Nucleus accumbens (tissue), 56 donors: ENCODE measurements at places on chromosomes 7 and 10.

DNA sequence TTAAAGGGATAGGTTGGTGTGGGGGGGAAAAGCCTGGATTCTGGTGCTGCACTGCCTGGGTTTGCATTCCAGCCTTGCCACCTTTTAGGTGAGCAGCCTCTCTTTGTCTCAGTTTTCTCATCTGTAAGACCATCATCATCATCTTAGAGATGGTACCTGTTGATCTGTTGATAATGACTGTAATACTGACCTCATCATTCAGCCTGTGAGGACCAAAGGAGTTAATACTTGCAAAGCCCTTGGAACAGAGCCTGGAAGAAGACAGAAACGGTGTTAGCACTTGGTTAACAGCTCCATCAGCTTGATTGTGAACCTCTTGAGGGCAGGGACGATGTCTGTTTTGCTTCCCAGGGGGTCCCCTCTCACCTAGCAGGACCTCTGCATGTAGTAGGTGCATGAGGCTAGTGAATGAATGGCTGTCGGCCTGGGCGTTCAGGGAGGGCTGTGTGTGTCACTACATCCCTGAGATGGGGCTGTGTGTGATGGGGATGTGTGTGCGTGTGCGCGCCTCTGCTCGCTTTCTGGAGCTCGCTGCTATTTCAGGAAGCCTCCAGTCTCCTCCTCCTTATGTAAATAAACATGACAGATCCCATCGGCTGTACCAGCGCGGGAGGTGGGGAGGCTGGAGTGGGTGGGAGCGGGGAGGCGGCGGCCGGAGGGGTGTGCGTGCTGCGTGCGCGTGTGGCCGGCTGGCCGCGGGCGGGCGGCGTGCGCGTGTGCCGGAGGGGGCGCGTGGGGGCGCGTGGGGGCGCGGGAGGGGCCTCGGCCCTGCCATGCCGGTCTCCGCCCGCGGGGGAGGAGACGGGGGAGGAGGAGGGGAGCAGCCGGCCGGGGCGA lies 61.2 kb downstream of the NEURL1 start:
- no peak for DNase-seq

- DNase-seq, result no peak
Measured at GRCh38 chr7:155521007-155521742, 25.2 kb downstream of the CNPY1 start.

- no peak for DNase-seq
Measured at GRCh38 chr10:104809288-104810090, 168.4 kb downstream of the SORCS3 start.

DNA sequence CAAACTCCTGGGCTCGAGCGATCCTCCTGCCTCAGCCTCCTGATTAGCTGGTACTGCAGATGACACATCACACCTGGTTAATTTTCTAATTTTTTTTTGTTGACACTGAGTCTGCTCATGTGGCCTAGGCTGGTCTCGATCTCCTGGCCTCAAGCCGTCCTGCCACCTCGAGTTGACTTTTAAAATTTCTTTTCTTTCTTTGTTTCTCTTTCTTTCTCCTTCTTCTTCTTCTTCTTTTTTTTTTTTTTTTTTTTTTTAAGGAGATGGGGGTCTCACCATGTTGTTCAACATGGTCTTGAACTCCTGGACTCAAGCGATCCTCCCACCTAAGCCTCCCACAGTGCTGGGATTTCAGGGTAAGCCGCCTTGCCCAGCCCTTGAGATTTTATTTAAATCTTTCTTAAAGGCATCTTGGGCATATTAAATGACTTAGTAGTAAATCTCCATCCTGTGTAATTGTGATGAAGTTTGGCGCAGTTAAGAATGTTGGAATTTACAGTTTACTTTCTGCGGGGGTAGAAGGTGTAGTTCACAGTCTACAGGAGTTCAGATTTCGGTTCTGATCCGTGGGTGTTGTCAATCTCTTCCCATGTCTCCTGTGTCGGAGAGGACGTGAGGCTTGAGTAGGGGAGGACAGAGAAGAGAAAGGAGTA lies 1.0 kb upstream of the ITGA8 start:
- DNase-seq, result no peak

DNA sequence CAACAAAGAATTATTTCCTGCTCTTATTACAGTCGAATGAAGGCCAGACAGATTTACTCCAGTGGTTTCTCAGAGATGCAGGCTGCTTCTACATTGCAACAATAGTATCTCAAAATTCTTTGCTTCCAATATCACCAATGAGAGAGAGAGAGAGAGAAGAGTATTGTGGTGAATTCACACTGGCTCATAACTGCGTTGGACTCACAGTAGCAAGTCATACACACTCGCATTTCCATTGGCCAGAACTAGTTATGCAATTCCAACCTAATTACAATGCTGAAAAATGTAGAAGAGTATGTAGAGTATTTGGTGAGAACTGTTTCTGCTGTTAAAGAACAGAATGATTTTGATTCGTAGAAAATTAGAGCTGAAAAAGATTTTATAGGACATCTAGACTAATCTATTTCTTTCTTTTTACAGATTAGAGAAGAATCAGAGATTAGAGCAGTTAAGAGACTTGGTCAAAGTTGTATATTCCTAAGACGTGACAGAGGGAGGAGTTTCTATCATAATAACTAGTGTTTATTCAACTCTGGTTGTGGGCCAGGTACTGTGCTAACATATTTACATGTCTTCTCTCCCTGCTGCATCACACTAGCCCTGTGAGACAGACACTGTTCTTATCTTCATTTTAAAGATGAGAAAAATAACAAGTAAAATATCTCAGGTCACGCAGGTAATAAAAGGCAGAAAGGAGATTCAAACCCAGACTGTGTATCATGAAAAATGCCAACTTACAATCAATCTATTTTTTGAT lies 34.6 kb upstream of the PDK4 start:
- DNase-seq, result no peak

GRCh38 chr10:61923210-61923949 lies 21.9 kb downstream of the ARID5B start:
- DNase-seq, result no peak

GRCh38 chr7:69412331-69413146 lies 185.7 kb upstream of the AUTS2 start:
- no peak for DNase-seq

DNA sequence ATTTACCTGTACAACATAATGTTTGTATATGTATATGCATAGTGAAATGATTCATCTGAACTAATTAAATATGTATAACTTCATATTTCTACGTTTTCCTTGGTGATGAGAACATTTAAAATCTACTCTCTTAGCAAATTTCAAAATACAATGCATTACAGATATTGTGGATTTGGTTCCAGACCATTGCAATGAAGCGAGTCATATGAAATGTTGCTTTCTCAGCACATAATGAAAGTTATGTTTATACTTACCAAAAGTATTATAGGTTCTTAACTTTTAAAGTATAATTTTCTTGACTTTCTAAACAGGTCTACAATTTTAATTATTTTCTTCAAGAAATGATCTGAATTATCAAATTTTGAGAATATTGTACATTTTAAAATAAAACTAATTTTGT lies 189.2 kb downstream of the CSTF2T start:
- no peak for DNase-seq

- DNase-seq, result no peak
Measured at GRCh38 chr10:8616166-8616565, 561.7 kb downstream of the GATA3 start.

- no peak for DNase-seq
Measured at GRCh38 chr7:194252-195009, 2.1 kb downstream of the FAM20C start.

GRCh38 chr7:81014266-81014665 lies 95.4 kb upstream of the SEMA3C start:
- DNase-seq, result no peak

DNA sequence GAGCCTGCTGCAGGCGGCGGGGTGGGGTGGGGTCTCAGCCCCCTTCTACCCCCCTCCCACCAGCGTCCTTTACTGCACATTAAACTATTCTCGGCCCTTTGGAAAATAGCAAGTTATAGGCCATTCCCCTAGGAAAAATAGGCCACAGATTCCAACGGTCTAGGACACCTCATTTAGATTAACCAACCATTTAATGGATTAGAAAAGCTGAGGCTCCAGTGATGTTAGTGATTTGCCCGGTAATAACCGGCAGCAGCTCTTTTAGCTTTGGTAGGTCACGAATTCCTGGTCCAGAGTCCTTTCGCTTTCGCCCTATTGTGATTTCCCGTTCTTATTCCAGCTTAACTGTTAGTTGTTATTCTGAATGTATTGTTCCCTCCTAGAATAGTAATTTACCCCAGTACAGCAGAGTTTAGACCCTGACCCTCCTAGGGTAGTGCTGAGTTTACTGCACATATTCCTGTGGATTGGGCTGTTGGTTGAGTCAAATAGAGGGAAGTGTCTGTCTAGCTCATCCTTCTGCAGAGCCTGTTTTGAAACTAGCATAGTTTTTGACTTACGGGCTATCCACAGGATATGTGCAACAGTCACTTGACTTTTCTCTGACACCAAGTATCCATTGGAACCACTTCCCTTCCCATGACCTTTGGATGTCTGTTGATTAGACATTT lies 754 bp downstream of the GSTO1 start:
- no peak for DNase-seq

DNA sequence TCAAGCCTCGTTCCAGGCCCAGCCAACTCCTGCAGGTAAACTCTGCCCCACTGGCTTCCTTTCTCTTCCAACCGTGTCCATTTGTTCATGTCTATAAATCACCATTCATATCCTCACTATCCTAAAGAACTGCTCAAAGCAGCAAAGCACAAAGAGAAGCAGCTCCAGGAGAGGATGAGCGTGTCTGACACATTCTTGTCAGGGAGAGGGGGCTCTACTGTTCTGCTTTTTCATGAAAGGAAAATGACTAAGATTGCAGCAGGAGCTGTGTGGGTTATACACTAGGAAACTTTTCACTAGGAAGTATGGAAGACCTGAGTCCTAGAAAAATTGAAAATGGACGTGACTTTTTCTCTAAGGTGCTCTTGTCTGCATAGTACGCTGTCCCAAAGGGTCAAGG lies 16.7 kb downstream of the AGFG2 start:
- DNase-seq, result no peak

GRCh38 chr10:33136781-33137180 lies 178.8 kb upstream of the ITGB1 start:
- DNase-seq, result no peak

- DNase-seq, result no peak
Measured at GRCh38 chr7:47149208-47149839, 432.6 kb downstream of the TNS3 start.

GRCh38 chr7:30285067-30285535 lies 704 bp downstream of the ZNRF2 start:
- DNase-seq, result no peak

- DNase-seq, result no peak
Measured at GRCh38 chr10:1468811-1469210, 268.5 kb downstream of the ADARB2 start.

- DNase-seq, result no peak
Measured at GRCh38 chr10:76112826-76113150, 681.4 kb downstream of the LRMDA start.

GRCh38 chr10:33739031-33739430 lies 404.6 kb upstream of the NRP1 start:
- no peak for DNase-seq

DNA sequence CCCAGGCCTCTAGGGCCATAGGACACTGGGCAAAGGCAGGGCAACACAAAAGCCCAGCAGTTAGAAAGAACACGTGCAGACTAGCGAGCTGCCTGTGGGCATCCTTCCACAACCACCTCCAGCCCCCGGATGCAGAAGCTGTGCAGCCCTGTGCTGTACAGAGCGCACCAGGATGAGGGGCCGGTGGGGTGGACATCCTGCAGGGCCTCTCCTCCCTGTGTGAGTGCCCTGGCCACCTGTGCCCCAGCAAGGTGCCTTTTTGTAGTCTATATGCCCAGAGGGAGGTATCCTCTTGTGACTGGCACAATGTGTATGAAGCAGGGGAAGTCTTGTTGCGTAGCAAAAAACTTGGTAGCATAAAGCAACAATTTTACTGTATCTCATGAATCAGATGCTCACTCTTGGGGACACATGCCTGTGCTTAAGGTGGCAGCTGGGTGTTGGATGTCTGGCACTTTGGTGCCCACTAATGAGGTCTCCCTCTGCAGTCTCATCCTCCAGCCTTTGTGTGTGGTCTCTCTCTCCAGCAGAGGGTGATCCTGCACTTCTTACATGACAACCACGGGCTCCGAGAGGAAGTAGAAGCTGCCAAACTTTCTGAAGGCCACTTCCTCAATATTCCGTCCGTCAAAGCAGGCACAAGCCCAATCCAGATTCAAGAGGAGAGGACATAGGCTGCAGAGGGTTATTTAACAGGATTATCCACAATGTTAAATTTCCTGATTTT lies 8.7 kb downstream of the NCAPG2 start:
- peak; percentile 39 for DNase-seq

DNA sequence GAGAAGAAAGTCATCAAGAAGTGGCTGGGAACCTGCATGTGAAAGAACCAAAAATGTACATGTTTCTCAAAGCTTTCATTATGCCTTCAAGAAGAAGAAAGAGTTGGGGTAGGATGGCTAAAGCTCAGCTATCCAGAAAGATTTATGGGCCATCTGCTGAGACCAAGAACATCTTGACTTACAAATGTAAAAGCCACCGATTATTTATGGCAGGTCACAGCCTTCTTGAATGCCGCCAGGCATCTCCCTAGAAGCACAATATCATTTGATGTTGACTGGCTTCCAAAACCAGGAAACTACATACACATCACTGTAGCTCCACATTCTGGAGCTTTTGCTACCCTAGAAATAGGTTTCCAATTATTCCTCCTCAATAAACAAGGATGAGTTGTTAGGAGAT lies 254.2 kb upstream of the AOAH start:
- no peak for DNase-seq

GRCh38 chr10:63068246-63068645 lies 64.9 kb upstream of the NRBF2 start:
- DNase-seq, result no peak

DNA sequence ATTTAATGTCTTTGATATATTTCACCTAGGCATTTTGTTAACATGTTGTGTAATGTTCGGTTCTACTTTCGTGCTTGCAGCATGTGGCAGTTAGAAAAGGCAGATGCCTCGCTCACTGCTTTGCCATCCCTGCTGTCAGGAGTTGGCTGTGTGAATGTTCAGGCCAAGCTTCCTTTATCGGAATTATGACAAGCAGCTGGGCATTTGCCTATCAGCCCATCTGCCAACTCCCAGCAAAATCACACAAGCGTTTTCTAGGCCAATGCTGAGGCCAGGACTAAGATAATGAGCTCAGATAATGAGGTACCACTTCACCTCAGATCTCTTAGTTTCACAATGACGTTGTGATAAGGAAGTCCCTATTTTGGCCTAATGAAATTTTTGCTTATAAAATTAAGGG lies 212.7 kb upstream of the FAM3C start:
- no peak for DNase-seq

- DNase-seq, result no peak
Measured at GRCh38 chr10:129140921-129141885, 325.8 kb upstream of the MGMT start.

- no peak for DNase-seq
Measured at GRCh38 chr10:130300608-130301020, 164.4 kb downstream of the GLRX3 start.

DNA sequence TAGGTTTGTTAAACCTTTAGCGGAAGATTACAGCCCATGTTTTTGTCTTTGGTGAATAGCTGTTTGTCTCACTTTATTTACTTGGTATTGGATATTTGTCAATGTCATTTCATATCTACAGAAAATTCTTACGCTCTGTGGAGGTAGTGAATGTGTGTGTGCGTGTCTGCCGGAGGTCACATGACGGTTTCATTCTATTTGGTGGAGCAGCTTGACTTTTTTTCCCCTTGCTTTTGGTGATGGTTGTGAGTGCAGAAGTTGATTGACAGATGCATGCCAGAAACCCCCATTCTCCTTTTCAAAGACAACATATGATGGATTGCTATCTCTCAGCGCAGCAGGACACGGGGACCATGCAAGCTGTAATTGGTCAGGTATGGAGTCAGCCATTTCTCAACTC lies at the start of gene POU6F2:
POU6F2 (plus strand) TSS at position 225 of the 400 bp plus-strand sequence; CDS start at position 270, 45 bp downstream.
- DNase-seq, result no peak

- DNase-seq, result no peak
Measured at GRCh38 chr7:141410353-141411000, 140.7 kb upstream of the AGK start.
